ENCODE measurements at places on chromosomes 16 and 17.
A peak's percentile ranks its signal among the peaks of the same experiment; 100 is the strongest.

GRCh38 chr16:18832006-18832405 lies 30.7 kb upstream of the ARL6IP1 start:
- no peak for DNase-seq

DNA sequence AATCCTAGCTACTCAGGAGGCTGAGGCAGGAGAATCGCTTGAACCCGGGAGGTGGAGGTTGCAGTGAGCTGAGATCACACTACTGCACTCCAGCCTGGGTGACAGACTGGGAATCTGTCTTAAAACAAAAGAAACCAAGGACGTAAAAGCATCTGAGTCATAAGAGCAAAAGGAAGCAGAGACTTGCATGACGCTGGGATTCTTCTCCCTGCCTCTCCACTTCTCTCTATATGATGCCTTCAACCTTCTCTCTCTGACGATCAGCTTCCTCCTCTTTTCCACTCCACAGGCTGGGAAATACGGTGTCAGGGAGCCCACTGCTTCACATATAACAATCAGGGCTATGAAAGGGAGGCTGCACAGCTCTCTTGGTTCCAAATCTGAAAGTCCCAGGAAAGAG lies 43.2 kb upstream of the CCL1 start:
- no peak for DNase-seq

DNA sequence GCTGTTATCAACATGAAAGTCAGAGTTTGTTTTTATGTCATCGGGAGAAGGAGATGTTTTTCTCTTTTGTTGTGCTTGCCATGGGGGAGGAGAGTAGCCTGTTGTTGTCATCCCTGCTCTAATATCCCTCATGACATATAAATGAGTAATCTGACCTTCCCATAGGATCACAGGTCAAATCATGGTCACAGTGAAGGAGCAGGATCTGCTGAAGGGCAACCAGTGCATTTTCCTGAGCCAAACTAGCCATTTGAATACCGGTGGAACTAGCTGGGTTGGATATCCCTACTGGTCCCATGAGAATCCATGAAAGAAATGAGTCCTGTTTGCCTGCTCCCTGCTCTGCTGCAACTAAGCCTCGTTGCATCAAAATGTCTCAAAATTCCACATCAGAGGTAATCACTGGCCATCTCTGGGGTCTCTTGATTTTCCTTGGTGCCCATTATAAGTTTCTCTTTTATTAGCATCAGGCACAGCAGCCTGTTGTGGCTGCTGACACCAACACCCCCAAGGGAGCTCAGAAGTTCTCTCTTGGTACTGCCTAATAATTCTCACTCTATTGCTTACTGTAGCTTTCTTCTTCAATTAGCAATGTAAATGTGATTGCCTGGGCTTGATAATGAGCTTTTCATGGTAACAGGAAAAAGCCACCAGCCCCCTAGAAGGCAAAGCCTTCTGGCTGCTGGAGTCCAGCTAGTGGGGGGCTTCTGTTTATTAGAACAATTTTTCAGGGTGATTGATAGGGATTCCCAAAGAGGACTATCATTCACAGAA lies 211.4 kb upstream of the ERCC4 start:
- no peak for DNase-seq

DNA sequence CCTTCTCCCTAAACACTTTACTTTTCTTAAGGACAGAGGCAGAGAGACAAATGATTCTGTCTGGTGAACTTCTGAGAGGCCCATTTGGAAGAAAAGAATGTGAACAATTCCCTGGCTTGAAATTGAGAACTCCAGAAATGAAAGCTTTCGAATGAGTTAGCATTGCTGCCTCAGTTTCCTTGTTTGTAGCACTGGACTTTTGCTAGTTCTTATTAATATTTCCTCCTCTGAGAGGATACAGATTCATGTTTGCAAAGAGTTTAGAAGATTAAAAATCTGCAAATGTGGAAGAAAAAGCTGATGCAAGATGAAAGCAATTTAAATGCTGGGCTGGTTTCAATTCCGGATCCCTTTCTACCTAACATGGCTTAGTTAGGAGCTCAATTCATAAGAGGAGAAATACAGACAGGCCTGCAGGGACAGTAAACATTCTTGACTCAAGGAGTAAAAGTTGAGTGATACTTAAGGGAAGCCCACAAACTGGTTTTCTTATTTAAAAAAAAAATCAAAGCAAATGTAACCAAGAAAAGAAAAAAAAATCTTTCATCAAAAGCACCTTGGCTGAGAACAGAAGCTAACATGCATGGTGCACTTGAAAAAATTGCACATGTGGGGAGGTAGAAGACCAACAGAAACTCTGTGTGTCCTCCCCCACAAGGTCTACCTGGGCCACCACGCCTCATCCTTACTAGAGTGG lies 27.1 kb downstream of the HNF1B start:
- DNase-seq = no peak

DNA sequence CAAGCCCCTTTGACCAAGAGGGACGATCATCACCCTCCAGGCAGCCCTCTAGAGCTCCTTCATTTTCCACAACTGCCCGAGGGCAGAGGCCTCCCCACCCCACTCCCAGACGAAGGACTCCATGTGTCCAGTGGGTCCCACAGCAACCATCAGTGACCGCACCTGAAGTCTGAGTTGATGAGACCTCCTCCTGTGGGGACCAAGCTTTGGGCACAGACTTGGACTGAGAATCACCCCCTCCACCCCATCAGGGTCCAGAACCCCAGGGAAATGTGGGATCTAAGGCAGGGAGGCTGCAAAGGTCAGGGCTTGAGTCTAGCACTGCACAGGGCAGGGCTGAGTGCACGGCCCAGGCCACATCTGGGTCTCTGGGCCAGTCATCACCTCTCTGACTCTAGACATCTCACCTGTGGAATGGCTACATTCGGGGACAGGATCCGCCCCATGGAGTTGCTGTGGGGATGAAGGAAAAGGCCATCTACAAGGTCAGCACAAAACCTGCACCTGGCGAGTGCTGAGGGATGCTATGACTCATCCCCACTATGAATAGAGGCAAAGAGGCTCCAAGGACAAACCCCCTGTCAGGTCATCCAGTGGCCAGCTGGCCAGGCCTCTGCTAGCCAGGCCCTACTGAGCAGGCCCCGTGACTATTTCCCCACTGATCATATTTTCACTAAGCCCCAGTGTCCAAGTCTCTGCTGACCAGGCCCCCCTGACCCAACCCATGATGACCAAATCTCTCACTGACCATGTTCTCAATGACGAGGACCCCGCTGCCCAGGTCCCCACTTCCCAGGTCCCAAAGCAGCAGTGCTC lies 38.4 kb downstream of the TNFRSF13B start:
- DNase-seq = no peak

- DNase-seq = no peak
These were observed 1.5 kb upstream of the NT5C start for GRCh38 chr17:75133001-75133400.

GRCh38 chr17:67469208-67469980 lies 92.3 kb downstream of the PITPNC1 start:
- DNase-seq = no peak

GRCh38 chr17:35727635-35728034 lies 3.8 kb upstream of the RASL10B start:
- DNase-seq = no peak

DNA sequence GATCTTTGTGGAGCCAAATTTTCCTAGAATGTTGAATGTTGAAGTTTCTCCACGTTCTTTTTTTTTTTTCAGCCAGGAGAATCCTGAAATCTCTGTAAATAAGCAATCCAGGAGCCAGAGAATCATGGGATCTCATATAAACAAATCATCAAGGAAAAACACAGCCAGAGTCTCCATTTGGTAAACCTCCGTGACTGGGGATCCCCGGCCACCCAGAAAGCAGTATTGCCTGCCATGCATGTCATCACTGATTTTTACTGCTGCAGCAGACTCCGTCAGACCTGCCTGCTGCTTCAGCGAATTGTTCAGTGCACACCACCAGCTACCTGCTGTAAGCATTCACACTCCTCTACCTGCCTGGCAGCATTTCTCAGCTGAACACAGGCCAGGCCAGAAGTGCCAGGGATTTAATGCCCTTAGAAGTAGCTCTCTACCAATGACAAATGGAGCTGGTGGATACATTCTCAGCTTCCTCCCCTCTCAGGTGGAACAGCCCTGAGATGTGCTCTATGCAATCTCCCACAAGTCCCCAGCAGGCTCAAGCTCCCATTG lies 158.6 kb downstream of the CYLD start:
- no peak for DNase-seq

DNA sequence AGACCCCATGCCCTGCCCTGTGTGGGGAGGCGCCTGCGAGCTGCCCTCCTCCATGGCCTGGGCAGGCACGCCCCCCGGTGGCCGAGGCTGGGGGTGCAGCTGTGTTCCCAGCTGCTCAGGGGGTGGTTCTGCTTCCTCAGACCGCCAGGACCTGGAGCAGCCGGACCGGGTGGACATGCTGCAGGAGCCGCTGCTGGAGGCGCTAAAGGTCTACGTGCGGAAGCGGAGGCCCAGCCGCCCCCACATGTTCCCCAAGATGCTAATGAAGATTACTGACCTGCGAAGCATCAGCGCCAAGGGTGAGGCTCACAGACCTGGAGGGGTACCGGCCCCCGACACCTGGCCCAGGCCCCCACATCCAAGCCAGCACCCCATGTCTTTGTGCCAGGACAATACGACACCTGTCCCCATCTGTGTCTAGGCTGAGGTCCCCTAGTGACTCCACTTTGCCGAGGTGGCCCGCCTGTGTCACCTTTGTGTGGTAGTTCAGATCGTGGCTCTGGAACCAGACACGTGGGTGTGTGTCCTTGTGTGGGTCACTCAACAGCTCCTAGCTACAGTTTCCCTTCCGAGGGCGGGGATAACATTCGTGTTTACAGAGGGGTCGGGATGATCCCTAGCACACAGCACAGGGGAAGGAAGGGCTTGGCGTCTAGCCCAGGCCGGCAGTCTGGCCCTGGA lies 9.3 kb downstream of the GJD3 start:
- peak; percentile 53 for DNase-seq

- no peak for DNase-seq
These were observed 15.4 kb downstream of the SLC25A10 start for GRCh38 chr17:81727324-81728031.

- no peak for DNase-seq
These were observed 559 bp downstream of the ITGAM start for GRCh38 chr16:31260136-31260931.

Data from ACHN (cell line).